CD4-positive, alpha-beta T cell treated with Interleukin-4 for 4 hours (primary cell): ENCODE measurements at places on chromosomes 4 and X.

DNA sequence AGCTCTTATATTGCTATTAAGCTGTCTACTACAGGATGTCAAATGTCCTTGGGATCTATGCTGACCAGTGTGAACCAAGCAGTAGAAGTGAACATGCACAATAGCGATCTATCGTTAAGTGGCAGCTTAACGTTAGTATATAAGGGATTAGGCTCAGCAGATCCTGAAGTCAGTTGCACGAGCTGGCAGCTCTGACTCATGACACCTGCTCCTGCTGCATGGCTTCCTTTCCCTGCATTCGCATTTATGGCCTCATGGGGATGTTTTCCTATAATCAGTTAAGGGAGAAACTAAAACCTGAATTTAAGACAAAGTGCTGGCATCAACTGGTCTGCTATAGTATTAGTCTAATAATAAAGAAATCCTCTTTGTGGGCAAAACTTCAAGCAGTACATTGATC lies 12.7 kb upstream of the MCUB start:
- DNase-seq, result no peak

DNA sequence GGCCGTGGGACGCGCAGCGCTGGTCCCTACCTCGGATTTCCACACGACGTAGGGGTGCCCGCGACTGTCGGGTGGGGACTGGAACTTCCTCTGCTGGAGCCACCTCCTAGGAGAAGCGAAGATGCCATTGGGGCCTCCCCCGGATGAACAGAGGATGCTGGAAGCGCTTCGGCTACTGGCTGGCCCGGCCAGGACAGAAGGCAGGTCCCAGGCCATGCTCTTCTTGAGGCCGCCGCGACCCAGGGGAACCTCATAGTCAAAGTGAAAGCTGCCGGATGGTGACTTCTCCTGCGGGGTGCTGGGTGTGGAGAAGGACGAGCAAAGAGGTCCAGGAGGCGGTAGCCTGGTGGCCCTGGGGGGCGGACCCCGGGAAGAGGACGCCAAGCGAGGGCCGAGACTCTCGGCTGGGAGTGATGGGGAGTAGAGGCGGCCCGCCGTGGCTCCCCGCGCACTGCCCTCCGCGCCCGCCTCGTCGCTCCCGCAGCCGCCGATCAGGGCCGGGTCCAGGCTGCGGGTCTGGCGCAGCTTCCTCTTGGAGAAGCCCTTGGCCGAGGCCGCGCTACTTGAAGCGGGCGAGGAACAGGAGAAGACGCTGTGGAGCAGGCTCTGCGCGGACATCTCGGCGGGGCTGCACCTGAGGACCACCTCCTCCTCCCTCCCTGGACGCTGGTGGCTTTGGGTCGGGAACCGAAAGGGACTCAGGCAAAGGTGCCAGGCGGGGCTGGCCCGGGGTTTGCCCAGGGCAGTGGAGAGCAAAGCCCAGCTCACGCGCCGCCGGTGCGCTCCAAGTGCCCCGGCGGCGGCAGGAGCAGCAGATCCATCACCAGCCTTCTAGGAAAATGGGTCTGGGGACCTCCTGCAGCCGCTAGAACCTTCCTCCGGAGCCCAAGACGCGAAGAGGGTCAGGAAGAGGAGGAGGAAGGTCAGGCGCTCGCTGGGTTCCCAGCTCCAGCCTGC lies 1.2 kb downstream of the ARHGAP6 start:
- DNase-seq, result no peak

- no peak for DNase-seq
Measured at GRCh38 chr4:67785528-67785927, 31.3 kb upstream of the GNRHR start.

DNA sequence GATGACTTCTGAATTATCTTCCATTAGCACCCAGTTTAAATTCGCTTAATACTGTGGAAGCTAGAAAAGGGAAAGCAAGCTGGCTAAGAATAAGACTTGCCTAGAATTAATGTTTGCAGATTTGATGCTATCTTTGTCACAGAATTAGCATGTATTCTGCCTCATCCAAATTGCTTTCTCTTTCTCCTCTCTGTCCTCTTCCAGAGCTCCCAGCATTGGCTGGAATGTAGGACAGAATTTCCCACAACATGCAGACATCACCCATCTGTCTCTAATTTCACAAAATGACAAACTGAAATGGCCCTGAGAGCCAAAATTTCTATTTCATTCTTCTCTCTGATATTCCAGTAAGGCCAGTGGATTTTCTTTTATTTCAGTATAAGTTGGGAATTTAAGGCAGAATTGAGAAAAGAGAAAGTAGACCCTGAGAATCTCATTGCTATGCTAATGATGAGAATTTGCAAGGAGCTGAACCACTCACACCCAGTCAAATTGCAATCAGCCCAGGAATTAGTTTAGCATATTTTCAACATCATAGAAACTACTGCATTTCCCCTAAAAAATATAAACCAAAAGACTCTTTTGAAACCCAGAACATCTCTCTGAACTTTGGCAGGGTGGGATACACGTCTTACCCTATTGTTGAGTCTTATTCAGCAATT lies 188.8 kb downstream of the RCHY1 start:
- no peak for DNase-seq

DNA sequence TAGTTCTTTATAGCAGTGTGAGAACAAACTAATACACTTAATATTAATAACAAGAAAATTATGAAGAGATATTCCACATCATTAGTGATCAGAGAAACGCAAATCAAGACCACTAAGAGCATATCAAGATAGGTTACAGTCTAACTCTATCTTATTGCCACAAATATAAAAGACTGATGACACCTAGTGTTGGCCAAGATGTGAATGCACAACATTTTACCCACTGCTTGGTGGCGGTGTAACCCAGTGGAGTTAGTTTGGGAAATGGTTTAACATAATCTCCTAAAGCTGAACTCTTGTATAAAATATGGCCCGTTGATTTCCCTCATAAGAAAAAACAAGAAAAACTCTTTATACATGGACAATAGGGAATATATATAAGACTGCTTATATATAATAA lies 92.4 kb downstream of the SLITRK2 start:
- DNase-seq, result no peak

GRCh38 chr4:52889778-52890520 lies 27.8 kb downstream of the RASL11B start:
- no peak for DNase-seq

DNA sequence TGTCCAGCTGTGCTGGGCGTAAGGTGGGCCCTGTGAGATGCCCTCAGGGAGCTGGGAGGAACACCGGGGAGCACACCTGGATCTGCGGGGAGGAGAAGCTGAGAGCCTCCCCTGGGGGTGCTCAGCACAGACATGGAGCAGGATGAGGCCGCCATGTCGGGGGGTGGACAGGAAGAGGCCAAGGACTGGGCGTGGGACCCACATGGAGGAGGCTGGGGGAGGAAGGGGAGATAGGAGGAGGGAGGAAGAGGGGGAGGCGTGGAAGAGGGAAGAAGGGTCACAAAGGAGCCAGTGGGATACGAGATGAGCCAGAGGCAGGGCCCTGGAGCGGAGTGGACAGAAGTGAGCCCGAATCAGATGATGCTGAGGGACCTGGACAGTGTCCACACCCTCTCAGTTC lies 66.3 kb downstream of the ZFYVE28 start:
- no peak for DNase-seq

DNA sequence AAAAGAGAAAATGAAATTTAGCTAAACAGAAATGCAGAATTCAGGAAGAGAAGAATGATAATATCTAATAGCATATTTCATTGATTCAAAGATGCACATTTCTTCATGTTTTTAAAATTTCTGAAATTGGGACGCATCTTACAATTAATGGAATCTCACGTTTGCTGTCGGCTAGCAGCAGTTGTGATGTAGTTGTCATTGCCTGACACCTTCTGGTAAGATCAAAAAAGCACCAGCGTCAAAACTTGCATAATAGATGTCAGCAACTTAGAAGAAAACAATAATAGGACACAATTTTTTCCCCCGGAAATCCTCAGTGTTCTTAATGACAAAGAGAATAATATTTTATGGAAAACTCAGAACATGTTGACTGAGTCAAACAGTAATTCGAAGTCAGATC lies 29.8 kb upstream of the SLC7A3 start:
- no peak for DNase-seq

DNA sequence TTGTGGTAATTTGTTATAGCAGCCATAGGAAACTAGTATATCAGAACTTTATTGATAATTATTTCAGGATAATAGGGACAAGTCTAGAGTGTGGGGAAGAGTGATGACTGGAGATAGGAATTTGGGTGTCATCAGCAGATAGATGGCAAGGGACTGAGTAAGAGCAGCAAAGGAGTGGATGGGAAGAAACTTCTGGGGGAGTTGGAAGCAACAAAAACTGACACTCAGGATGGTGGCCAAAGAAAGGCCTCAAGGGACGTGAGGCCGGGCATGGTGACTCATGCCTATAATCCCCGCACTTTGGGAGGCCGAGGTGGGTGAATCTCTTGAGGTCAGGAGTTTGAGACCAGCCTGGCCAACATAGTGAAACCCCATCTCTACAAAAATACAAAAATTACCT lies 9.1 kb upstream of the SLC25A5 start:
- DNase-seq, result no peak

DNA sequence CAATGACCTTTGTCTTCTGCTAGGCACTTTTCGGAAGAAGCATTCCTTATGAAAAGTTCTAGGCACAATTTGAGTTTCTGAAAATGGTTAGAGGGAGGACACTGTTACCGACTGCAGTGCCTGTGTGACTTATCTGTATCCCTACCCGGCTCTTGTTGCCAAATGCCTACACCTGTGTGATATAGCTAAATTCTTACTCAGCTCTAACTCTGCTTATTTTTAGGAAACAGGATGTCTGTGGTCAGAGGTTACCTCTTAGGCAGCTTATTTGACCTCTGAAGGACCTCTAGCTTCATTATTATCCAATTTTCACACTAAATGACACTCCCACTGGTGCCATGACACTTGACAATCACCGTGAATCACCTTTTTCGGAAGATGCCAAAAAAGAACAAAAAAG lies 561.1 kb upstream of the SMIM31 start:
- no peak for DNase-seq

GRCh38 chr4:106624671-106625070 lies 256.1 kb upstream of the GIMD1 start:
- no peak for DNase-seq

DNA sequence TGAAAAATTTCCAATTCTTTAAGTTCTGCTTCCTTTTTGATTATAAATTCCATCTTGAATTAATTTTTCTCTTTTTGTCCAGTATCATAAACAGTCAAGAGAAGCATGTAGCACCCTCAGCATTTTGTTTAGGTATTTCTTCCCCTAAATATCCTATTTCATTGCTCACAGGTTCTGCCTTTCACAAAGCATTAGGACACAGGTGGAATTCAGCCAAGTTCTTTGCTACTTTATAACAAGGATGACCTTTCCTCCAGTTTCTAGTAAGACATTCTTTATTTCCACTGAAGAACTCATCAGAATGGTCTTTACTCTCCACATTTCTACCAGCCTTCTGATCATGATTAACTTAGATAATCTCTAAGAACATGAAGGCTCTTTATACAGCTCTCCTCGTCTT lies 7.4 kb downstream of the SLC9B1 start:
- DNase-seq, result no peak

DNA sequence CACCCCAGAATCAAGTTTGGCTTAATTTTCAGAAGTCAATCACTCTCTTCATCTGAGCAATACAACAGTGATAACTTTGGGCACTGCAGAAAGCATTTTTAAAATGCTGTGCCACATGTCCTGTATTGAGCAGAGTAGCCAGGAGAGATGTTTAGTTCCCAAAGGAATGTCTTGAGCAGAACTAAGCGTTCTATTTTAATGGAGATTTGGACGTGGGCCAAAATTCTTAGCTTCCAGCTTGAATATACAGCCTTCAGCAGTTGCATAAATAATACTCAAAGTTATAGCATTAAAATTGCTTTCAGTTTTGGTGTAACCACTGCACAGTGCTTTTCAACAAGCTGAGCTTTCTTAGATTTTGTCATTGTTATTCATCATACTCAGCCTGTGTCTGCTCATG lies 679.2 kb downstream of the NLGN4X start:
- DNase-seq, result no peak

GRCh38 chr4:8732092-8732491 lies 139.5 kb downstream of the CPZ start:
- no peak for DNase-seq

GRCh38 chrX:42290608-42291007 lies 367.3 kb upstream of the CASK start:
- no peak for DNase-seq

DNA sequence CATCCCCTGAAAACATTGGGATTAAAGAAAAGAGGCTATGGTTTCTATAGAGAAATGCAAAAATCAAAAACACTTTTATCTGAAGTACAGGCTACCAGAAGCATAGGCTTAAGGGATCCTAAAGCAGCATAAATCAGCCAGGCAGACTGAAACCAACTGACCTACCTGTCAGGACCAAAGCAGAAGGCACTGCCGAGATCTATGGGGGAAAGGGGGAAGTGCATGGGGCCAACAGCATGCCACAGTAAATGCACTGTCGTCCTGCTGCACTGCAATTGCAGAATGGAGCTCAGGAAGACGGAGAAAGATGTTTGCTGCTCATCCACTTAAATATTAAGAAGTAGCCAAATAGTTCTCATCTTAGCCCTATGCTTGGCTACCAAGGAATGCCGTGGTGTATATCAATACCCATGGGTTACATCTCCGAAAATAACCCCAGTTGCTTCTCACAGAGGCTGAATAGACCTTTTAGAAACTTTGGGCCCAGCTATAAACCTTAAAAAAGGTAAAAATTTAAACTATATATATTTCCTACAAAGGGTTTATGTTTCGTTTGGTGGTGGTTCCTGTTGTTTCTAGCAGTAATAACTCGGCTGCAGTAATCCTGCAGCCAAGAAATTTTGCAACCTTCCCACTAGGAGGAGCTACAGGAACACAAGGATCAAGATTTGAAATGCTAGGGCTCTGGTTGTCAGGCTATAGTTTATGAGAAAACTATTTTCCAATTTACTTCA lies 312.2 kb upstream of the DIAPH2 start:
- DNase-seq, result no peak

GRCh38 chrX:55452833-55453124 lies 852 bp downstream of the MAGEH1 start:
- DNase-seq, result no peak

DNA sequence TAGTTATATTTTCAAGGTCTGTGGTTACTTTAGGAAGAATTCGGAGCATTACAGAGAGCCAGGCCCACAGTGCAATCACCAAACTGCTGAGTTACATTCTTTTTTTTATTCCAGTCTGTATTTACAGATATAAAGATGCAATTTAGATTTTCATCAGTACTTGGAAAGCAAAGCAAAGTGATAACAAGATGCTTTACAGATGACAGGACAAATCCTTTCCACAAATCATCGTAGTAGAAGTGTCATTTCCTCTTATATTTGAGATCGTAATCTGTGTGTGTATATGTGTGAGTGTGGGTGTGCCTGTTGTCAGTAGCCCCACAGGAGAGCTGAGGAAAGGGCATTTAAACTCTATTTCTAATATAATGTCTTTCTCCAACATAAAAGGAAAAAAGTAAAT lies 1893.7 kb downstream of the STIM2 start:
- no peak for DNase-seq
